SW 1271 (cell line): ENCODE measurements at places on chromosomes 5 and 9.

GRCh38 chr9:28079677-28080076, 506.4 kb upstream of the C9orf72 start:
- no peak for DNase-seq

DNA sequence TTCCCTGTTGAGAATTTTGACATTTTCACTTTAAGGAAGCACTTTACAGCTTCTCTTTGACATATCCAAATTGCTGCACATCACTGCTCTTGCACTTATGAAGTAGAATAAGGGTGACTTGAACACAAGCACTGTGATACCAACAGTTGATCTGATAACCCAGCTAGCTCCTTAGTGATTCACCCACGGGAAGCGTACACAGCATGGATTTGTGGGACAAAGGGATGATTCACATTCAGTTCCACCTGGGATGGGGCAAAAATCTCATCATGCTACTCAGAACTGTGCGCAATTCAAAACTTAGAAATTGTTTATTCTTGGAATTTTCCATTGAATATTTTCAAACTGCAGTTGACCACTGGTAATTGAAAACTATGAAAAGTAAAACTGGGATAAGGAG, 1565.5 kb upstream of the CDH9 start:
- DNase-seq = peak; percentile 17

GRCh38 chr5:146410272-146410671, 36.9 kb upstream of the TCERG1 start:
- no peak for DNase-seq

- peak; percentile 39 for DNase-seq
These were observed 5.7 kb downstream of the RAPGEF1 start for GRCh38 chr9:131734165-131734610.

GRCh38 chr5:96489532-96489931, 56.5 kb upstream of the PCSK1 start:
- no peak for DNase-seq

DNA sequence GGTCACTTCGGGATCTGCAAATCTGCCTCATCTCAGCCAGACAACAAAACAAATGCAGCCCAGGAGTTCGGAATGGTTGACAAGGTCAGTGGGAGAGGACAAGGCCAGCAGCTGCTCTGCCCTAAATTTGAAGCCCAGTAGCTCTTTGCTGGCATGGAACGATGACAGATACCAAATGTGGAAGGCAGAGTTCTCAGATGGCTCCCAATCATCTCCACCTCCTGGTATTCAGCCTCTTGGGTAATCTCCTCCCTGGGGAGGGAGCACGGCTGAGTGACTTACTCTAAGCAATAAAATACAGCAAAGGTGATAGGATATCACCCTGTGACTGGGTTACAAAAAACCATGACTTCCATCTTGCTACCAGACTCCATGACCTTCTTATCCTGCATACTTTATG, 172.8 kb downstream of the ENTREP1 start:
- DNase-seq = no peak

DNA sequence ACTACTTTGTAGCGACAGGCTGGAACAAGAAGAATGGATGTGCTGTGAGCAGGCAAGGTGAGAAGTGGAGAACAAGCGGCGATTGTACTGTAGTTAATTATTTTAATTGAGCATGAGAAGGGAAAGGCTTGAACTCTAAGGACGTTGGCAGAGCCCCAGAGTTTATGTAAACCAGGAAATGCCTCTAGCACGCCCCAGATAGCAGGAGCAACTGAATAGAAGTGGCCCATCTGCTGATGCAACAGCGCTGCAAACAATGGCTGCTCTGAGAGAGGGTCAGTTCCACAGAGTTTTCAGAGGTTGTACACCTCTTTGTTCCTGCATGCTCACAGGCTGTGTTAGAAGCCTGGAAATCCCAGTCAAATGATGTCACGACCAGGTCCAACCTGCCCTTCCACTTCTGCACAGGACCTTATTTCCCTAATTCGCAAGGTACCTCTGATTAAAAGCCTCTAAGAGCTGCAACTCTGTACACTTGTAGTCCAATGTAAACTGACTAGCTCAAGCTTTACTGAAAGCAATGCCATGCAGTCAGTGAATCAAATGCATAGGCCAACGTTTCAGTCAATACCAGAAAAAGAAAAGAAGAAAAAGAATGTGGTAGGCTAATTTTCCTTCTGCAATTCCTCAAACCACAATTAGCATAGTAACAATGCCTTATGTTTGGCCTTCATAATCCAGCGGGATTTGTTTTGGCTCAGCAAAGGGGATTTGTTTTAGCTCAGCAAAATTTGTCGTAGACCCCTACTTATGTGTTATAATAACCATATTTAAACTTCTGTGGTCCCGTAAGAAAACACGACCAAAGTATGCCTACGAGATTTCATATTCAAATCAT, 119.6 kb upstream of the RETREG1 start:
- DNase-seq = no peak

- DNase-seq = no peak
These were observed 41.8 kb downstream of the CAVIN4 start for GRCh38 chr9:100619665-100620064.

GRCh38 chr5:37184748-37185364, 64.3 kb downstream of the CPLANE1 start:
- no peak for DNase-seq

GRCh38 chr9:134549336-134549735, 92.3 kb upstream of the COL5A1 start:
- DNase-seq = no peak

DNA sequence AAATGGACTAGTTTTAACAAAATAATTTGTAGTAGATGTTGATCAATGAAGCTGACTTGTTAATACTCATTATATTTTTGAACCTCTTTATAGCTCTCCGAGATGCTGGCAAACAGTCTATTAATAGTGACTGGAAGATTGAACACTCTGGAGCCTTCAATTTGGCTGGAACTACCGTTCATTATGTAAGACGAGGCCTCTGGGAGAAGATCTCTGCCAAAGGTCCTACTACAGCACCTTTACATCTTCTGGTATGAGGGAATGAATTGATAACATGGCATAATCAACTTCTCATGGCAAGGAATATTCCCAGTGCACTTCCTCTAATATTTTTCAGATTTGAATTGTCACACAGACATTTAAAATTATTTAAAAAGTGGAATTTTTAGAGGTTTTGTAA, 68.2 kb upstream of the MINAR2 start:
- DNase-seq = no peak

DNA sequence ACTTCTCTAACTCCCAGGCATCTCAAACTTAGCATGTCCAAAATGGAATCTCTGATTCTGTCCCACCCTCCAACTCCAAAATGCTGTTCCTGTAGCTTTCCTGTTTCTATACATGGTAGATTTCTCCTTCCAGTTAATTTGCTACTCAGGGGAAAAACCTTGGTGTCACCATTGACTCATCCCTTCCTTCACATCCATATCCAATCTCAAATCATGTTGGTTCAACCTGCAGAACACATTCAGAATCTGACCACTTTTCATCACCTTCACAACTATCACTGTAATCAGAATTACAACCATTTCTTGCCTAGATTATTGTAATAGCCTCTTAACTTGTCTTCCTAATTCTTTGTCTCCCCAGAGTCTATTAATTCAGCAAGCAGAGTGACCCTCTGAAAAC, 10.8 kb downstream of the RIOK2 start:
- no peak for DNase-seq

- DNase-seq = no peak
These were observed 371.7 kb downstream of the NFIB start for GRCh38 chr9:13942201-13942600.

DNA sequence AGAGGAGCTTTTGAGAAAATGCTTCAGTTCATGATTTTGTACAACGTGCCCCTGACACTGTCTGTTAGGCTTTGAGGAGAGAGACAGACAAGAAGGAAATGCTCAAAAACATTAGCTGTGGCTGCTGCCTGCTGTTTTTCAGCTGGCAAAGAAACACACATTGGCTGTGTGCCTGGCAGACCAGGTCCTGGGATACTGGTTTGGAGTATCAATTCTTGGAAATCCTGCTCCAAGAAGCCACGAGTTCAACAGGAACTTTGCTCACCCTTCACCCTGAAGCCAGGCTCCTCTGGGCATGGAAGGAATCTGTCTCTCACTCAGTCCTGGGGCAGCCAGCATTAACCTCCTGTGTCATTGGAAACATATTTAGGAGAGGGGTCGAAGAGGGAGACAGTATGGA, 245.5 kb downstream of the AUH start:
- no peak for DNase-seq

GRCh38 chr5:44539602-44539919, 150.3 kb upstream of the FGF10 start:
- no peak for DNase-seq

DNA sequence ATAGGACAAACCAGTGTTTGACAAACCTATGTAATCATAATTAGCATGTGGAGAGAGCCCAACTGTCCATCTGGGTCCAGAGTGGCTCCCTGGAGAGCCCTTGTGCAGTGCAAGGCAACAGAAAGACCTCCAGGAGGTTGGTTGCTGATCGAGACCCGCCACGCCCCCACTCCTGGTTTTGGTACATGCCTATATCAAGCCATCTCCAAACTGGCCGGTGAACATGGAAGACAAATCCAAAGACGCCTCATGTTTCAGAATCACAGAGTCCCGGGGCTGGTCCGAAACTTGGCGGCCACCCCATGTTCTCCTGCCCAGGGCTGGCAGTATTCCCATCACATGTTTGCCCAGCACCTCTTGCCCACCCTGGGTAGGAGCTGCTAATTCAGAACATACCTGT, 140.2 kb downstream of the PAX5 start:
- DNase-seq = no peak
